CD4-positive, CD25-positive, alpha-beta regulatory T cell (primary cell): ENCODE measurements at places on chromosomes 4 and X. TPM values are rescaled to one million over a fixed set of nuclear protein-coding genes. Genes with fewer than 3 reads are reported as not detected.

DNA sequence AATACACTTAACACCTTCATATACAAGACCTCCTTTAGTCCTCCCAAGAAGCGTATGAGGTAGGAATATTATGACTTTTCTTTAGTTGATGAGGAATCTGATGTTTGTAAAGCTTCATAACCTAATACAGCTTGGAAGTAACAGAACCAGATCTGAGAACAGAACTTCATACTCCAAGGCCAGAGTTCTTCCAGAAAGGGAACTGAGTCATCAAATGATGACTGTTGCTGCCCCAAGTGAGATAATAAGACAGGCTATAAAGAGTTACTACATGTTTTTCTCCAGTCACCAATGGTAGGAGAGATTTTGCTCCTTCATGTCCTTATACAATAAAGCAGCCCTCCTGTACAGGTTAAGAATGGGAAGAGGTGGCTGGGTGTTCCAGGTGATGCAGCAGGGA, 74.3 kb upstream of the ANXA3 start:
- H3K27me3 ChIP-seq, result peaks cover 3% of the 10 kb centered on the region
- DNase-seq, result no peak
- no peaks in the 10 kb centered on the region for H3K36me3 ChIP-seq
- H3K27ac ChIP-seq, result no peak overlapping the region

GRCh38 chrX:10470009-10470408, 150.4 kb downstream of the MID1 start:
- no peak overlapping the region for H3K27ac ChIP-seq
- no peaks in the 10 kb centered on the region for H3K4me1 ChIP-seq
- H3K36me3 ChIP-seq, result no peaks in the 10 kb centered on the region
- no peaks in the 10 kb centered on the region for H3K27me3 ChIP-seq
- no peak for DNase-seq

- H3K36me3 ChIP-seq, result no peaks in the 10 kb centered on the region
- H3K27ac ChIP-seq, result no peak overlapping the region
- no peak overlapping the region for H3K4me3 ChIP-seq
These were observed 226.2 kb downstream of the TACR3 start for GRCh38 chr4:103493450-103494159.

DNA sequence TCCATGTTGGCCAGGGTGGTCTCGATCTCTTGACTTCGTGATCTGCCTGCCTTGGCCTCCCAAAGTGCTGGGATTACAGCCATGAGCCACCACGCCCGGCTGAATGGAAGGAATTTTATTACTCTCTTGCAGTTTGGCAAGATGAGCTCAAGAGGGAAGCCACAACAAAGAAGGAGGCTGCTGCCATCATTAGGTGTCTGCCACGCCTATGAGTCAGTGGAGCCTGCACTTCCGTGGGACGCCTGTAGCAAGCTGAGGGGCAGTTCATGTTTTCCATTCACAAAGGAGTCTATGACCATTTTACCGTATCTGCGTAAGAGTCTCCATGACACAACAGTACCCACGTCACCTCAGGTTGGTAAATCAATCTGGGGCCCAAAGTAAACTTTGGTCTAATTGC, 51.2 kb upstream of the CHRNA9 start:
- H3K27ac ChIP-seq, result peak overlapping the region; percentile 91
- no peaks in the 10 kb centered on the region for H3K27me3 ChIP-seq
- no peaks in the 10 kb centered on the region for H3K36me3 ChIP-seq
- peak overlapping the region; percentile 51 for H3K4me3 ChIP-seq

DNA sequence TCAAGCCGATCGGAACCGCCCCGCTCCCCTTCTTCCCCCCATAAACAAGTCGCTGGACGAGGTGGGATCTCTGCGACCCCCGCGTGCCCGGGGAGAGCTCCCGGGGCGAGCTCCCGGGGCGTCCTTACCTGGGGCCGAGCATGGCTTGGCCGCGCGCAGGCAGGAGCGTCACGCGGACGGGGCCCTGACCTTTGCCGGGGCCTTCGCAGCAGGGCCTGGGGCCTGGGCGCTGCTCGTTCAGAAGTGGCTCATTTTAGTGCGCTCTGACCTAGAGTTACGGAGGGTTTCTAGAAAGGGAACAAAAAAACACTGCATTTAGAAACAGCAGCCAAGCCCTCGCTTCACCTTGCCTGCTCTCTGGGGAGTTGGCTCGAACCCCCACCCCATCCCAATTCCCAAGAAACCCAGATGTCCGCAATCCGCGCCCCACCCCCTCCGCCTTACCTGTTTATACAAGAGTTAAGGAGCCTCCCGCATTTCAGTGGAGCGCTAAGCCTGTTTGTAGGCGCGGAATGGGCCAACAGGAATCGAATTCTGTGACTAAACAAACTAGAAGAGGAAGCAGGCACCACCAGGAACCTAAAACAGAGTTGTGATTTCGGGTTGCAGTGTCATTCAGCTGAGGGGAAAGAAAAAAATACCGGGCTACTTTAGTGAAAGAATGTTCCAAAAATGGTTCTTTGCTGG, 814 bp upstream of the RBM47 start:
- no peaks in the 10 kb centered on the region for H3K36me3 ChIP-seq
- peaks cover 23% of the 10 kb centered on the region for H3K27me3 ChIP-seq
- no peak for DNase-seq
- H3K27ac ChIP-seq, result no peak overlapping the region
- H3K4me1 ChIP-seq, result peaks cover 12% of the 10 kb centered on the region
- H3K4me3 ChIP-seq, result no peak overlapping the region

The PLXNA3 gene
- total RNA-seq, result 64.6 TPM
